ENCODE measurements at places on chromosomes 7 and 10.

- DNase-seq = no peak
Measured at GRCh38 chr10:33716501-33717267, 382.2 kb upstream of the NRP1 start.

DNA sequence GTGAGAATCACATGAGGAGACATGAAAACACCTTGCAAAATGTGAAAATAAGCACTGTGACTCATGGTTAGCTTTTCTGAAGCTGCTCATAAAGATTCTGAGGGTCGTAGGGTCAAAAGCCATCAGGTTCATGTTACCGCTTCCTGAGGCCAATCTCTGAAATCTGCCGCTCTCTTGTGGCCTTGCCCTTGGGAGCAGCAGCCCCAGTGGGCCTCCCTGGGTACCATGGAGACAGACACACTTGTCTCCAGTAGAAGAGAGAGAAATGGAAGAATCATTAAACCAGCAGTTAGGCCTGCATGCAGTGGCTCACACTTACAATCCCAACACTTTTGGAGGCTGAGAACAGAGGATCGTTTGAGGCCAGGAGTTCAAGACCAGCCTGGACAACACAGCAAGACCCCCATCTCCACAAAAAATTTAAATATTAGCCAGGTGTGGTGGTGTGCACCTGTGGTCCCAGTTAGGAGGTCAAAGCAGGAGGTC, 42.8 kb downstream of the NIPSNAP2 start:
- DNase-seq = no peak

DNA sequence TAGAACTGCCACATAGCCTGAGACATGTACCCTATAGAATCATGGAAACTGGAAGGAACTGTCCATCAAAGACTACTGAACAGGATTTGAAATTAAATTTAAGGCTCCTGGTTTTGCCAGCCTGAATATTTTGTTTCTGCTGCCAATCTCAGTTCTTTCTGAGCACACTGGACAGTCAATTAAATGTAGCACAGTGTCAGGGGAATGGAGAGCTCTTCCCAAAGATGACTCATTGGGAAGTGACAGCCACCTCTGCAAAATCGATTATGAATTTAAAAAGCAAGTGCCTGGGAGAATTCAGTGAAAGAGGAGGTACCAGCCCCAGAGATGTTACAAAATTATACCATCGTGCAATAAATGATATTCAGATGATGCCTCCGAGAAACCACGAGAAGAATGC, 47.8 kb downstream of the CPXM2 start:
- no peak for DNase-seq

GRCh38 chr7:105698531-105698930, 117.2 kb upstream of the EFCAB10 start:
- no peak for DNase-seq

DNA sequence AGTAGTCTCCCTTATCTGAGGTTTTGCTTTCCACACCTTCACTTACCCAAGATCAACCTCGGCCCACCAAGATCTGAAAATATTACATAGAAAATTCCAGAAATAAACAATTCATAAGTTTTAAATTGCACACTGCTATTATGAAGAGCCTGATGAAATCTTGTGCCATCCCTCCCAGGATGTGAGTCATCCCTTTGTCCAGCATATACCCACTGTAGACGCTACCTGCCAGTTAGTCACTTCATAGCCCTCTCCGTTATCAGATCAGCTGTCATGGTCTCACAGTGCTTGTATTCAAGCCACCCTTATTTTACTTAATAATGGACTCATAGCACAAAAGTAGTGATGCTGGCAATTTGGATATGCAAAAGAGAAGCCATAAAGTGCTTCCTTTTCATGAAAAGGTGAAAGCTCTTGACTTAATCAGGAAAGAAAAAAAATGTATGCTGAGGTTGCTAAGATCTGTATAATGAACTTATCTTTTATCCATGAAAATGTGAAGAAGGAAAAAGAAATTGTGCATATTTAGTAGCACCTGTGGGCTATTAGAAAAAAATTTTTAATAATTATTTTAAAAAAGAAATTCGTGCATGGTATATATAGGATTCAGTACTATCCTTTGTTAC, 9.8 kb upstream of the MRPS16 start:
- no peak for DNase-seq

- no peak for DNase-seq
Measured at GRCh38 chr7:33485747-33486493, 356.6 kb downstream of the BBS9 start.

GRCh38 chr10:21757185-21757901, 223.3 kb downstream of the MLLT10 start:
- DNase-seq = no peak

DNA sequence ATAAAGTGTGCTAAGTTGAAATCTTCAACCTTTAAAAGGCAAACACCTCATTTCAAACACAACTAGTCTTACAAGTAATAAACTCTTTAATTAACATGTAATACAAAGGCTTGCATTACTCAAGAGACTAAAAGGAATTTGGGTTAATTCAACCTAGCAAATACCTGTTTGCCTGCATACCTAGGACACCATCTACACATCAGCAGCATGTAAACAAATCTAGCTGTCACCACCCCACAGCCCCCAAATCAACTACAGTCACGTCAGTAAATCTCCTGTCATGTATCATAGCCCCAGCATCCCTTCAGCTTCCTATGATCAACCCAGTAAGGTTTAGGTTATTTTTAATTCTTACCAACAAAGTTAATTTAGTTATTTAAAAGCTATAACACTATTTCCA, 33.5 kb downstream of the ZNF800 start:
- DNase-seq = no peak

DNA sequence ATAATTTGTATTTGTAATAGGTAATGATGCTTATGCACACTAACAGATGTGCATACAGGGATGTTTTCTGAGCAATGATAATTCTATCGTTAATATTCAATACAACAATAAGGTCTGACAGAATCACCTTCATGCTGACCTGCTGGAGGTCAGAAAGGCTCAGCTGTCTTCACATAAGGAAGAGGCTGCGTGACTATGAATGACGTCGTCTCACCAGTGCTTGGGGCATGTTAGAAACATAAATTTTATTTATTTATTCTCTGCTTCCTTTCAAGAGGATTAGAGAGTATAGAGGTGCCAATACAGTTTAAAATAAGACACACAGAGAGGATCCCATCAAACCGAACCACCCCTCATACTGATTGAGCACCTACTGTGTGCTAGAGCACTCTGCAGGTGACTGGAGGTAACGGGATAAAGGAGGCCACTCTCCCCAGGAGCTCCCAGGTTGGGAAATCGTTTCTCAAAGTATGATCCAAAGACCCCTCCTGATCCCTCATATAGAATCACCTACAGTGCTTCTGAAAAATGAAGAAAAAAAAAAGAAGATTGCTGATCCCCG, 265.6 kb upstream of the NPVF start:
- DNase-seq = no peak
